ENCODE measurements at places on chromosomes 7 and 10.
A peak's percentile ranks its signal among the peaks of the same experiment; 100 is the strongest.

GRCh38 chr10:124001391-124002148 lies 91.8 kb downstream of the CHST15 start:
- no peak for DNase-seq

GRCh38 chr10:73991884-73992245 lies 6.1 kb upstream of the VCL start:
- no peak for DNase-seq

GRCh38 chr10:5504146-5505072 lies 5.0 kb upstream of the CALML5 start:
- DNase-seq = no peak

GRCh38 chr7:47715631-47716068 lies 133.7 kb upstream of the TNS3 start:
- DNase-seq = no peak

DNA sequence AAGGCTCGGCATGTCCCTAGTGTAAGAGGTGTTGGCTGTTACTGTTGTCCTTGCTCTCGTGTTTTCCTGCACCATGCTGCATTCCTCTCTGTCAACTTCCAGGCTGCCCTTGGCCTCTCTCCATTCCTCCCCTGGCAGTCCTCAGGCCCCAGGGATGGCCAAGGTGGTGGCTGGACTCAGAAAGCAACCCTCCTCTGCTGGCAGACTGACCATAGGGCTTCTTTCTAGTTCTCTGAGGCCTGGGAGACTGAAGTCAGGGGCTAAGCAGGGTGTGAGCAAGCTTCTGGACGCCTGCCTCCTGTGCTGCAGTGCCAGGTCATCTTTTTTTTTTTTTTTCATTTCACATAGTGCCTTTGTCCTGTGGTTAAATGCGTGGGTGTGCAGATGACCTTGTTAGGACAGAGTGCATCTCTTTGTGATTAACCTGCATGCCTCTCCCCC lies 72.0 kb downstream of the GOLGA7B start:
- DNase-seq = no peak

- DNase-seq = no peak
These were observed 38.5 kb downstream of the PYROXD2 start for GRCh38 chr10:98376485-98376884.

DNA sequence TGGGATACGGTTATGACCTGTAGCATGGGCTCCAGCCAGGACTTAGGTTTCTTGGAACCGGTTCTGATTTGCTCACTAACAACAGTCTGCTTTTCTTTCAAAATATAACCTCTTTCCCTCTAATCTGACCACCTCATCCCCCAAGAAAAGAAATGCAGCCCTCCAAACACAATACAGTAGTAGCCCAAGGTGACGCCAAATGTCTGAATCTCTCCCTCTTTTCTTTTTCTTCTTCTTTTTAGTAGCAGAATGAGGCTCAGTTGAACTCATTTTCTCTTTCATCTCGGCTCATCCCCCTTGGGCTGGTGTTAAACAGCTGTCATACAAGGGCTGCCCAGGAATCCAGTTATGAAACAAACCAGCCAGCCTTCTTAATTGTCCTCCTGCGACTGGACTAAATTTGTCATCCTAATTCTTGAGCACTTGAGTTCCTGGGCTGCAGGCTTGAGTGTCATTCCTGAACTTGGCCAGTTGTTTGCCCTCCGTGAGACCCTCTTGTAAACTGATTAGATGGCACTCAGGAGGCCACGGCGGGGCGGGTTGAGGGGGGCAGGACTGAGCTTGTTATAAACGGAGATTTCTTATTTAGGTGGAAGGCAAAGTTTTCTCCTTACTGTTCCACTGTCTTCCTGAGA lies 94.8 kb downstream of the SORCS3 start:
- DNase-seq = no peak

GRCh38 chr7:94059746-94060145 lies 55.6 kb upstream of the BET1 start:
- DNase-seq = peak; percentile 7

- peak; percentile 48 for DNase-seq
These were observed 11.8 kb upstream of the GPNMB start for GRCh38 chr7:23234569-23235296.

DNA sequence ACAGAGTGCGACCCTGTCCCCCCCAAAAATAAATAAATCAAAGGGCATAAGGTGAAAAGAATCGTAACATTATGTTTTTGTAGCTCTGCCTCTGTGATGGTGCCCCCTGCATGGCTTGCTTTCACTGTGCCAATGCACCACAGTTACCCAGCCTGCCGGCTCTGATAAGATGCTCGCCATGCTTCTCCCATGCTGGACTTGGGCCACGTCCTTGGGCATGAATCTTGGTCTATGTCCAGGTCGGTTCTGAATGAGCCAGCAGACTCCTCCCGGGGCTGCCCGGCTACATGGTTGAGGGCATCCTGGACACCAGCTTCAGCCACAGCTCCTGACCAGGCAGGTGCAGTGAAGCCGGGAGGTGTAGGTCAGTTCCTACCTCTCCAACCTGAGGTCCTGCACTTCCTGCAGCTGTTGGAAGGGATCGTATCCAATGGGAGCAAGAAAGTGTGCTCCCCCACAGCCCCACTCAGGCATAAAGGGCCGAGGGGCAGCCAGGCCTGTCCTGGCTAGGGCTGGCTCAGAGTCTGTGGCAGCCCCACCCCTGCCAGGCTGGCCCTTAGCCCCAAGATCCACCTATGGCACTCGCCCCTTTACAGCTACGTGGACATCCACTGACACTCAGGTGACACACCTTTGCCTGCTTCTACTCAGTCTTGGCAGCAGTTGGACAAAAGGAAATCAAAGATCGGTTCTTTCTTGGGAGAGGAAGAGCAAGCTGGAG lies 34.1 kb downstream of the CHST3 start:
- no peak for DNase-seq

DNA sequence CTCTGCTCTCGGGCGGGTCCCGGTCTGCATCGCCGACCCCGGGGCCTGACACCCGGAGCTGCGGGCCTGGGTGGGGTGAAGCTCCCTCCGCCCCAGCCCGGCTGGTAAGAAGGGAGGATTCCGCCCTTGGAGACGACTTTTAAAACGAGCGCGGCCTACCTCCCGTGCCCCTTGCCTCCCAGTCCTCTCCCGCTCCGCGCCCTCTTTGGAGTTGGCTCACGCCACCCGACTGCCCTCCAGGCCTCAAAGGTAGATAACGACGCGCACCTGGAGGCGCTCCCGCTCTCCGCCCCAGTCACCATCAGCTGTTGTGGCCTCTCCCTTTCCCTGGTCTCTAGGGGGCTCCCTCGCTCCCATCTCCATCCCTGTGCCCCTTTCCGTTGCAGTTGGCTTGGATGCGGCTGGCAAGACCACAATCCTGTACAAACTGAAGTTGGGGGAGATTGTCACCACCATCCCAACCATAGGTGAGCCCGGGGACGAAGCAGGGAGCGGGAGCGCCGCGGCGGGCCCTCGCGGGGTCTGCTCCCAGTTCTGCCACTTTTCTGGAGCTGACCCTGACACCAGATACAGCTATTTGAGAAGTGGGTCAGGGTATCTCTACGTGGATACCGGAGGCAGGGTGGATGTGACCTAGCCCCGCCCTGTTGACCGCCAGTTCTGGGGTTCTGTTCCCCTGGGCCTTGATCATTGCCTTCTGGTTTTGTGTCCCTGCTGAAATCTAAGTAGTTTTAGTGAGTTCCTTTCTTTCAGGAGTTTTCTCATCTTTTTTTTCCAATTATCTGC lies 679 bp downstream of the ARF5 start:
- DNase-seq = peak; percentile 20

- no peak for DNase-seq
These were observed at the start of gene BMPR1A for GRCh38 chr10:86756511-86757112. TSS of gene BMPR1A (plus strand) at chr10:86756619. CDS start at chr10:86876019, 119,400 bp downstream.

- DNase-seq = no peak
These were observed 16.7 kb downstream of the FOXK1 start for GRCh38 chr7:4698707-4699275.

- no peak for DNase-seq
These were observed 15.5 kb downstream of the ARMH3 start for GRCh38 chr10:102040305-102041050.

- DNase-seq = no peak
These were observed 272.9 kb upstream of the KLF6 start for GRCh38 chr10:4057725-4058513.

DNA sequence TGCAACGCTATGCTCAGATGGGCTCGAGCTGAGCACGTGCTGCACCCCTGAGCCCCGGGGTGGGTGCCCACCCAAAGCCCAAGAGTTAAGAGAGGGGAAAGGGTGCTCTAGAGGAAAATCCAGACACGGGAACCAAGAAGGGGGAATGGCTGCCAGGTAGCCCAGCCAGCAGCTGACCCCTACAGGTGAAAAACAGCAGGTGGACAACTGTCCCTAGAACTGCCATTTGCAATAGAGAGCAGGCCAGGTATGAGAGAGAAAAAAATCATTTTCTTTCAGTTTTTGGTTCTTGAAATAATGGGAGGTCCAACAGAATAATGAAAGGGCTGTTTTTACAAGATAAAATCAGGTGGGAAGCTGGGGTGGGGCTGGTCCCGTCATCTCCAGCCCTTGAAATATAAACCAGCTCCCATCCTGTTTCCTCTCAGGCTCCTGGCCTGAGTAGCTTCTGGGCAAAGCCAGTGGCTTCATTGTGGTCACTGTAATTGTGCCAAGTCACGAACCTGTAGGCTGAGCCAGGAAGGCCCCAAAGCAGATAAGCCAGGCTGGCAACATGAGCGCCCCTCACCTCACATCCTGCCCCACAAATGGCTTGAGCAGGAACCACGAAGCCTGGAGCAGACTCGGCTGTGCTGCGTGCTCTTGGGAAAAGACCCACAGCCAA lies 257.8 kb downstream of the SNX10 start:
- DNase-seq = no peak

GRCh38 chr7:1758028-1758858 lies 88.2 kb downstream of the ELFN1 start:
- DNase-seq = no peak

DNA sequence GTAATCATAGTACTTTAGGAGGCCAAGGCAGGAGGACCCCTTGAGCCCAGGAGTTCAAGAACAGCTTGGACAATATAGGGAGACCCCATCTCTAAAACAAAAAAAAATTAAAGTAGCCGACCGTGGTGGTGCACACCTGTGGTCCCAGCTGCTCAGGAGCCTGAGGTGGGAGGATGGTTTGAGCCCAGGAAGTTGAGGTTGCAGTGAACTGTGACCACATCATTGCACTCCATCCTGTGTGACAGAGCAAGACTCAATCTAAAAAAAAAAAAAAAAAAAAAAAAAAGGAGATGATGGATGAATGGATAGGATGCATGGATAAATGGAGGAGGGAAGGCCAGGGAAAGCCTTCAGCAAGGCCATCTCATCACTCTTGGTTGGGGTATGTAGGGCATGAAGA lies 33.4 kb upstream of the BMPR1A start:
- no peak for DNase-seq

DNA sequence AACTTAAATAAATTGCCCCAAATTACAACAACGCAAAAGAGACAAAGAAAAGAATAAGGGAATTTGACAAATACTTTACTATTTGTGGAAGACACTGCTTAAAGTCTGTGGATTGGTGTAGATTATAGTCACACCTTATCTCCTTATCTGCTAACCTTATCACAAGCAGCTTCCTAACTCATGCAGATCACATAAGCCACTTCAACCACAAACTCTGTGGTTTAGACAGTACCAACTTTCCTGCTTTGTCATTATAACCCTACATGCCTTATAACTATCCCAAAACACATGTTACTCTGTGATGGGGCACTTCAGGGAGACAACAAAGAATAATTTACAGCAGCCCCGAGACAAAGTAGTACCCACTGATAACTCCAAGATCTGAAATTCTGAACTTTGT lies 41.5 kb upstream of the PPP3CB start:
- DNase-seq = no peak

- no peak for DNase-seq
These were observed 576.7 kb downstream of the KCNMA1 start for GRCh38 chr10:77060913-77061312.

GRCh38 chr7:149690688-149691446 lies 82.5 kb downstream of the ZNF467 start:
- no peak for DNase-seq

GRCh38 chr7:135862586-135863340 lies 114.2 kb upstream of the FAM180A start:
- DNase-seq = no peak

All from GM18507 (cell line).